Stimulated activated CD4-positive, alpha-beta T cell treated with anti-CD3 and anti-CD28 coated beads, Interleukin-4, amount 100 ng/mL, for 48 hours (primary cell): ENCODE measurements at places on chromosomes 4 and X.

DNA sequence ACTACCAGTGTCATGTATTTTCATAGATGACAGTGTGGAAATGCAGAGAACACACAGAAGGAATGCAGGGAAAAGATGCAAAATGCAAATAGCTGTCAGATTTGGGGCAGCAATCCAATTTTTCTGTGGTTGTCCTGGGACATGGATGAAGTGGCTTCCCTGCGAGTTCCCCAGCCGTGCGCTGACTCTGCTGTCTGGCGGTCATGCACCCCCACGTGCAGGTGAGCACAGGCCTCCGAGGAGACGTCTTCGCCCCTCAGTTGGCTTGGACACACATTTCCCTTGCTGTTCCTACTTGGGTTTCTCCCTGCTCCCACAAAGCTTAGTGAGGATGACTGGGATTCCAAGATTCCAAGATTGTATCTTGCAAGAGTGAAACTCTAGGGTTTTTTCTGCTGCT is 24.4 kb downstream of the BLOC1S4 start:
- no peak for DNase-seq

GRCh38 chr4:14117575-14118238 is 490.2 kb upstream of the BOD1L1 start:
- no peak for DNase-seq

GRCh38 chr4:17055788-17056187 is 157.3 kb upstream of the LDB2 start:
- no peak for DNase-seq

DNA sequence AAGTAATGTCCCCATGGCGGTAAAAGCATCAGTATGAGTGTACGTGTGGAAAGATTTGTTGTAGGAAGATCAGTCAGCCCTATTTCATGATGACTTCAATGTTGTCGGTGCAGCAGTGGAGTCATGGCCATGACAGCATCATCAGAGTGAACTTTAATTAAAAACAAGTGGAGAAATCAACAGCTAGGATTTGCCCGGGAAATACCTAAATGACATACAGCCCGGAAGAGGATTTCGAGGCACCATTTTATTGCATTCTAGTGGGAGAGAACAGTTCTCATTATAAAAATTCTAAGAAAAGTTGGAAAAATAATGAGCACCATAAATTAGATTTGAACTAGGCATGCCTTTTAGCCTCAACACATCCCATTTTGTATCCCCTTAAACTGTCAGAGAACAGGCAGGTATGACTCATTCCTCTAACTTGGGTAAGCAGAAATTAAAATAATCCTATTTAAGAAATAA is 170.1 kb downstream of the SHROOM3 start:
- DNase-seq = no peak

- DNase-seq = no peak
Measured at GRCh38 chr4:155908187-155909139, 5.0 kb downstream of the TDO2 start.

GRCh38 chrX:132677233-132677716 is 188.4 kb upstream of the MBNL3 start:
- no peak for DNase-seq

GRCh38 chr4:123547216-123548165 is 150.9 kb downstream of the SPRY1 start:
- DNase-seq = no peak

- DNase-seq = no peak
Measured at GRCh38 chrX:101260435-101260834, 30.7 kb downstream of the TAF7L start.

DNA sequence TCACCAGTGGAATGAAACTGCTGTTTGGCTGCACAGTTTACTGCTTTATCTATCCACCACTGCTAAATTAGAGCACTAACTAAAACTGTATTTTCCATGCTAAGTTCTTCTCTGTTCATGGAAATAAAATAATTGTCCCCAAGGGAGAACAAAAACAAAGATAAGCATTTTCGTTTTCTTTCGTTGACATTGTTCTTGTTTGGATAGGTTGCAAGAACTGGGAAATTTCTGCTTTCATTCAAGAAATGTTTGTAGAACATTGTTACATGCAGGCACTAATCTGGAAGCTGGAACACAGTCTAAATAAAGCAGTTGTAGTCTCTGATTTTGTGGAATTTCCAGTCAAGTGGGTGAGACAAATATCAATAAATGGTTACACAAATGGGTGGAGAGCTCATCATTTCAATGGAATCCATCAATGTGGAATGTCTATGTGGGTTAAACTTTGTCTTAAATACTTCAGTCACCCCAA is 5.8 kb upstream of the CXCL8 start:
- no peak for DNase-seq

DNA sequence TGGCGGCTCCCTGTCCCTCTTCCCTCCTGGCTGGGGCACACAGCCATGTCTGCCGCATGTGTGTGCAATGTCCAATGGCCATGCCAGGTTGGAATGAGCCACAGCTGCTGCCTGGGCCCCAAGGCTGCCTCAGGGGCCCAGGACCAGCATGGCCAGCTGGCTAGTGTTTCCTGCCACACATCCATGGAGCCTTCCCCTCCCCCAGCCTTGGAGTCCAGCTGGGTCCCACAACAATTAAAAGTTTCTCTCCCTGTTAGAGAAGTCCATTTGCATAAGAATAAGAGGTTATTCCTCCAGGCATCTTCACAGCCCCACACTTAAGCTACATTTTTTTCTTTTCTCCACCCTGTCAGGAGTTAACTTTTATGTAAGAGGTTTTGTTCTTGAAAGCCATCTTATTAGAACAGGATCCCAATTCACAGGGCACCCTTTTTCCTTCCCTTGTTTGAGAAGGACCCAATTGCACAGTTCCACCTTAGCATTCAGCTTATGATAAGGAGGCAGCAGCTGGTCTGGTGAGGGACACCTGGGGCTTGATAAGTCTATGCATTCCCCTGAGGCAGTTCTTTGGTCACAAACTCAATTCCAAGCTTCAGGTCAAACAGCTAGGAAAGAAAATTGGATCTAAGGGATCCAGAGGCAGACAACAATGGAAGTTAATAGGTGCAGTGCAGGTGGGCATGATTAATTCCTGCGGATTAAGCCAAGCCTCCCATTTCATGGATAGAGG is 963.3 kb upstream of the GRIA3 start:
- no peak for DNase-seq
